CD8-positive, alpha-beta memory T cell (primary cell): ENCODE measurements at places on chromosomes 4 and X. TPM values are rescaled to one million over a fixed set of nuclear protein-coding genes. Genes with fewer than 3 reads are reported as not detected.
A peak's percentile ranks its signal among the peaks of the same experiment; 100 is the strongest.

DMRTC1B gene
- not detected for total RNA-seq

DNA sequence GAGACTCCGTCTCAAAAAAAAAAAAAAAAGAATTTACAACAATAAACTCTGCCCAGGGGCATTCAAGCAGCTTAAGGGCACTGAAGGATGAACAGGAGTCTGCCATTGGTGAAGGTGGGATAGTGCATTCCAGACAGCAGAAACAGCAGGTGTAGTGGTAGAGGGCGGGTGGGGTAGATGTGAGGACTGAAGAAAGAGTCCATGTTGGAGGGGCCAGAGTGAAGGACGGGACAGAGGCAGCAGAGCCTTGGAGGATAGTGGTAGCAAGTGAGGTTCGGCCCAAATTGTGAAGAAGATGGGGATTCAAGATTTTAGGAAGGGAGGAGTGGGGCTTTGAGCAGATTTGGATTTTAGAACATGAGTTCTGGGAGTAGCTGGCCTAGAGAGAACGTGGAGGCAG, 75.7 kb downstream of the MED28 start:
- H3K4me3 ChIP-seq = no peak overlapping the region
- no peak for DNase-seq
- no peaks in the 10 kb centered on the region for H3K36me3 ChIP-seq
- no peaks in the 10 kb centered on the region for H3K27me3 ChIP-seq

- H3K4me1 ChIP-seq = peaks cover 68% of the 10 kb centered on the region
- no peak overlapping the region for H3K27ac ChIP-seq
- H3K4me3 ChIP-seq = peak overlapping the region; percentile 7
- no peaks in the 10 kb centered on the region for H3K27me3 ChIP-seq
Observed at GRCh38 chr4:88614058-88614457, 21.8 kb downstream of the HERC3 start.

DNA sequence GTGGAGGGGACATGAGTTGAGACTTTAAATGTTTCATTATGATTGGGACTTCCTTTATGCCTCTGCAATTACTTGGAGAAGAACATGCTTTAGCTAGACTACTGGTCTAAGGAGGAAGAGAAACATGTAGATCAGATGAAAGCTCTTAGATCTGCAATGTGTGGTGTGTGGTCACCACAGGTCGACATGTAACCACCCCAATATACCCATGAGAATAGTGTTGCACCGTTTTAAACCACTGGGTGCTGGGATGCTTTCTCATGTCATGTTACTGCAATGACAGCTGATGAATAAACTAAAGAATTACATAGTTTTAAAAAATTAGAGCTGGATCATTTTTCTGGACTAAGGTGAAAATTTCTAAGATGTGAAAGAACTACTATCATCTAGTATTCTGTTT, 1039.7 kb downstream of the RAPGEF2 start:
- H3K36me3 ChIP-seq = no peaks in the 10 kb centered on the region
- no peak overlapping the region for H3K27ac ChIP-seq
- H3K4me1 ChIP-seq = no peaks in the 10 kb centered on the region
- no peaks in the 10 kb centered on the region for H3K27me3 ChIP-seq
- no peak for DNase-seq
- no peak overlapping the region for H3K4me3 ChIP-seq

DNA sequence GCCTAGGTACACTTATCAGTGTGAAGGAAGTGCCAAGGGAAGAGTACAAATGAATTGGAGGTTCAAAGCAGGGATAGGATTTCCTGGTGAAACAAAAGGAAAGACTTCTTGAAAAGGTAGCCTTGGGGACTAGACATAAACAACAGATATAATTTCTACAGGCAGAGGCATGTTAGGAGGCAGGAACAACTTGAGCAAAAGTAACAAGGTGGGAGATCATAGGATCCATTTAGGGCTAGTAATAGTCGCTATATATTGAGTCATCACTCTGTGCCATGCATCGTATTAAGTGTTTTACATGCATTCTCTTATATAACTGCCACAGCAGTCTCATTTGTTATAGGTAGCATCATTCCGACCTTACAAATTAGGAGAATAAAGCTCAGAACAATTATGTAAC, 98.3 kb upstream of the EOLA2 start:
- H3K4me1 ChIP-seq = no peaks in the 10 kb centered on the region
- H3K4me3 ChIP-seq = no peak overlapping the region
- H3K36me3 ChIP-seq = no peaks in the 10 kb centered on the region
- no peaks in the 10 kb centered on the region for H3K27me3 ChIP-seq
- DNase-seq = no peak
- H3K27ac ChIP-seq = no peak overlapping the region

DNA sequence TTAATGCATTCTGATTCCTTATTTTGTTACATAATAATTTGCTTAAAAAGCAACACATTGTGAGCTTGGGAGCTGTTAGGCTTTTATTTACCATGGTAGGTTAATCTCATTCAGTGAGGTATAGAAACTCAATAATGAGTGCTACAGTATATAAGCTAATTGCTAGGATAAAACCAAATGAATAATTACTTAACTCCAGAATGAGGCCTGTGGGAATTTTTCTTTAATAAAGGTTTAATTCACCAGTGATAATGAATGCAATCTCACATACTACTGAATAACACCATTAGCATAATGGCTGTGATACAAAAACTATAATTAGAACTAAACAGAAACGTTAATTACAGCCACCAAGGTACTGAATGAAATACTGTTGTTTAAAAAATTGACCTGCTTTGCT, 326.3 kb downstream of the IQCM start:
- no peaks in the 10 kb centered on the region for H3K4me1 ChIP-seq
- H3K27me3 ChIP-seq = no peaks in the 10 kb centered on the region
- no peak for DNase-seq
- H3K36me3 ChIP-seq = no peaks in the 10 kb centered on the region
- H3K4me3 ChIP-seq = no peak overlapping the region

DNA sequence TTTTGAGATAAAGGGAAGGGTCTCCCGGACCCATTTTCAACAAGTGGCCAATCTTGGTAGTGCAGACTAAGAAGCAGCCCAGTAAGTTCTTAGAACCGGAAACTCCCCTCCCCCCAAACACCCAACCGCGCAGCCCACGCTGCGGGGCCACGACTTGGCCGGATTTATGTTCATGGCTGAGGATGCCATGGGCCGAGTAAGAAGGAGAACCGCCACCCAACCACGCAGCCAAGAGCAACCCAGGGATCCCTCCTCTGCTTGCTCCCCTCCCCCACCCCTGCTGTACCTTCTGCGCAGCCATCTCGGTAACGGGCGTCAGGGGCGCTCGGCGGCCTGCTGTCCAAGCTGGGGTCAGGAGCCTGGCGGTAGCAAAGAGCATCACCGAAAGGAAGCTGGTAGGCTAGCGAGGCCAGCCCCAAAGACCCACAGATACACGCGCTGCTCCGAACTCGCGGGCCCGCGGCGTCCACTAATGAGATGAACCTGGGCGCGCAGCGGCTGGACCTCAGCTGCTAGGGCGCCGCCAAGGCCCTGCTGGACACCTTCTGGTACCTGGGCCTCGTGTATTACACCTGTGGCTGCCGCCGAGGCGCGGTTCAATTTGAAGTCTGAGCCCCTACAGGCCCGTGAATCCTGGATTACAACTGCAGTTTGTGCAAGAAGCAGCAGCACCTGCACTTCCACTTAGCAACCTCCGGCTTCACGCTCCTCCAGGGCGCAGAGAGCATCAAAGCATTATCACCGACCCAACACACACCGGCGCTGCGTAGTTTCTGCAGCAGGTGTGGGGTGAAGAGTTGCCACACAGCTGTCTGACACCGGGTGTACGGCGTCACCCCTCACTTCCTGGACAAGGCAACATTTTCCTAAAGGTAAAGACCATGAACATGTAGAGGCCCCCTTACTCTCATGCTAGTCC, 63.4 kb downstream of the NUDT10 start:
- no peaks in the 10 kb centered on the region for H3K36me3 ChIP-seq
- H3K27me3 ChIP-seq = no peaks in the 10 kb centered on the region
- peak overlapping the region; percentile 70 for H3K4me3 ChIP-seq
- peaks cover 4% of the 10 kb centered on the region for H3K4me1 ChIP-seq

GRCh38 chrX:105317117-105317516, 96.6 kb upstream of the TEX13A start:
- no peak overlapping the region for H3K27ac ChIP-seq
- DNase-seq = no peak
- no peaks in the 10 kb centered on the region for H3K4me1 ChIP-seq
- H3K4me3 ChIP-seq = no peak overlapping the region
- H3K27me3 ChIP-seq = no peaks in the 10 kb centered on the region
